Pancreas (tissue), 10 donors: ENCODE measurements at places on chromosomes 2 and 18. TPM values are rescaled to one million over a fixed set of nuclear protein-coding genes. Genes with fewer than 3 reads are reported as not detected.

DNA sequence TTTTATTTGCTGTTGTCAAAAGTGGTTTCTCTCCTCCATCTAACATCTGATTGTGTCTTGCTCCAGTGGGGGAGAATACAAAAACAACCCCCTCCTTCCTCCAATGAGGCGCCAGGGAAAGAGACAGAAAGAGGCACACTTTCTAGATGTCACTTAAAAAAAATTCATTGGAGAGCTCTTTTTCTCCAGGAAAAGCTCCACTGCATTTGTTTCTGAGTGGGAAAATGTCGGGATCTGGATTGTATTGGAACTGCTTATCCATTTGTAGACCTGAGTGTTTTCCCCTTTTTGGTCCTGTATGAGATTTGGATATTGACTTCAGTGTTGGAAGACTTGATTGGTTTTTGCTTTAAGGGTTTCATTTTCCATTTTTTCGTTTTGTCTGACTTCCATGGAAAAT is 995 bp downstream of the MBD5 start:
- H3K4me3 ChIP-seq: peak overlapping the region; percentile 81
- no peak for DNase-seq
- H3K27ac ChIP-seq: peak overlapping the region; percentile 91

- no peaks in the 10 kb centered on the region for H3K27me3 ChIP-seq
- no peak for DNase-seq
- no peaks in the 10 kb centered on the region for H3K36me3 ChIP-seq
- H3K4me3 ChIP-seq: no peak overlapping the region
- H3K27ac ChIP-seq: no peak overlapping the region
Observed at GRCh38 chr2:88897715-88898114, 206.2 kb downstream of the RPIA start.

GRCh38 chr2:9288681-9289338 is 82.2 kb downstream of the ASAP2 start:
- H3K4me3 ChIP-seq: no peak overlapping the region
- H3K4me1 ChIP-seq: no peaks in the 10 kb centered on the region
- no peaks in the 10 kb centered on the region for H3K36me3 ChIP-seq
- no peak for DNase-seq

- no peak overlapping the region for H3K27ac ChIP-seq
- no peaks in the 10 kb centered on the region for H3K36me3 ChIP-seq
Observed at GRCh38 chr2:63613391-63613901, 24.7 kb downstream of the MDH1 start.

Gene ATOH8
- total RNA-seq: 3.3 TPM

- H3K27me3 ChIP-seq: no peaks in the 10 kb centered on the region
- no peak overlapping the region for H3K4me3 ChIP-seq
- no peak overlapping the region for H3K27ac ChIP-seq
- no peaks in the 10 kb centered on the region for H3K4me1 ChIP-seq
- DNase-seq: no peak
Observed at GRCh38 chr18:77572537-77572936, 322.9 kb downstream of the GALR1 start.

DNA sequence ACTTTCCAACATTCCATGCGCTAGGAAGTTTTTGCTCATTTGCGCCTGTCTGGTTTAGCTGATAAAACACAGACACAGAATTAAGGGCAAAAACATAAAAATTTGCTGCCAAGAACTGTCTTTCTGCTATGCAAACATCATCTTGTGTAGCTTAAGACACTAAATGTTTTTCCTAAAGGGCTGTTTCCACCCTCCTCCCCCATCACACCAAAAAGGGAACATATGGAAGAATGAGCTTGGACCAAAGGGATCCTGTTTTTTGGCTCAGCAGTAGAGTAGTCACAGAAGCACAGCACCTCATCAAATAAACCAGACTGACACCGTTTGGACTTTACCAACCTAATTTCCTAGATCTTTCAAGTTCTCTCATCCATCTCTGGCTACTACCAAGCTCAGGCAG is 210.1 kb downstream of the ZNF521 start:
- H3K4me3 ChIP-seq: no peak overlapping the region
- no peak overlapping the region for H3K27ac ChIP-seq
- no peaks in the 10 kb centered on the region for H3K27me3 ChIP-seq
- no peak for DNase-seq

GRCh38 chr2:217806482-217806765 is 196.4 kb downstream of the TNS1 start:
- H3K27ac ChIP-seq: no peak overlapping the region
- no peak for DNase-seq
- H3K4me3 ChIP-seq: no peak overlapping the region
- H3K36me3 ChIP-seq: peaks cover 83% of the 10 kb centered on the region

DNA sequence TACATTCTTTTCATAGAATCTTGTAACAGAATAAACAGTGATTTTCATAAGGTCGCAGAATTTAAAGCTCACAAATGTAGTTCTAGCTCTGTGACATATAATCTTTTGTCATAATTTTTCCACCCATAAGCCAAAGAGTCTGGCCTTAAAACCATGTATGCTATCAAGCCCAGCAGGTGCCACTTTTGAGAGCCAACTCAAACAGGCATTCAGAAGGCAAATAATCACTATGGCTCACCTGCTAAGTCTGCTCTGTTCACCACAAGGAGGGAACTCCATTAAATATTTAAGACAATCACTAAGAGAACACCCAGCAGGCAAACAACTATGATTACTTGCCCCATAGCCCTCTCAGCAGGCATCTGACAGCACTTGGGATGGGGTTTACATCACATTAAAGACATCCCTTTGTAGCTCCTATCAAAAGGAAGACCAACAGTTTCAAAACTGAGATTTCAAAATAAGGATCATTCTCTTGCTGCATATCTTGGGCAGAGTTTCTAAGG is 241.6 kb downstream of the PDE11A start:
- no peaks in the 10 kb centered on the region for H3K27me3 ChIP-seq
- no peaks in the 10 kb centered on the region for H3K36me3 ChIP-seq
- no peaks in the 10 kb centered on the region for H3K4me1 ChIP-seq
- no peak overlapping the region for H3K4me3 ChIP-seq
- no peak for DNase-seq
- no peak overlapping the region for H3K27ac ChIP-seq

Gene IL36G
- not detected for total RNA-seq
